Epithelial cell of proximal tubule (primary cell): ENCODE measurements at places on chromosomes 4 and X.

- DNase-seq: no peak
Observed at GRCh38 chr4:86256086-86256485, 103.8 kb downstream of the MAPK10 start.

DNA sequence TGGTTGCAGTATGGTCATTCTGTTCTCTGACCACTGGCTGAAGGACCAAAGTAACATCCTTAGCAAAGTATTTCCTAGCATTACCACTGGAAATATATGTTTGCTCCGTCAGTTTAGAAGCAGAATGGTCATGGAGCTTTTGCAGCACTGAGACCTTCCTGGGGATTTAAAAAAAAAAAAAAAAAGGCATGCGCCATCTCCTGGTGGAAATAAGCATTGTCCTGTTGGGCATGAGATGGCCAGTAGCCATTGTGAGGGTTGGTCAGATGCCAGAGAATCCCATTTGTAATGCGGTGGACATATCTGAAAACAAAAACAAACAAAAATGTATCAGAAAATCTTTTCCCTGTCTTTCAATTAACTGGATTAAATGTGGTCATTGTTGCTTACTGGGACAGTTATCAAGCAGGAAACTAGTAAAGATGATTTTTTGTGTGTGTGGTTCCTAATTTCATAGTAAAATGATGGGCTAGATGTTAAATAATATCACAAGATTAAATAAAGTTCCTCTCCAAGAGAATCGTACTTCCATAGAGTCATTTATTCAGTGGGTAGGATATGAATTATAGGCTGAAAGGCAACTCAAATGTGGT, 139.6 kb downstream of the SOWAHB start:
- no peak for DNase-seq

GRCh38 chr4:84503495-84504437, 4.7 kb upstream of the NKX6-1 start:
- peak; percentile 27 for DNase-seq

- DNase-seq: no peak
Observed at GRCh38 chr4:185726931-185727330, 85.1 kb downstream of the SORBS2 start.

DNA sequence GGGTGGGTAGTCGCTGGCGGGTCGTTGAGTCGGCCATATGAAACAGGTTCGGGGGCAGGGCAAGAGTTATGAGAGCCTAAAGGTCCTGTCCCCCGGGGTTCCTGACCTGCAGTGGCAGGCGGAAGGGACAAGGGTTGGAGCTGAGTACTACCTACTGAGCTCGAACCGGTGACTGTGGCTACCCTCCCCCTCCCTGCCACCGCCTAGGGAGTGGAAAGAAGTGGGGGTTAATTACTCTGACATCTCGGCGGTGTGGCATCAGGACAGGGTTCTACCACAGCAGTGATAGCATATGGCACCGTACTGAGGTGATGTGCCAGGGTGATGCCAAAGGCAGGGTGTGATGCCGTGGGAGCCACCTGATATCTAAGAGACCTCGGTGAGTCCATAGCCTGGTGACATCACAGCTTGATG, 307 bp downstream of the ATG4A start:
- DNase-seq: no peak

GRCh38 chr4:151233600-151233999, 43.4 kb upstream of the PRSS48 start:
- DNase-seq: no peak

DNA sequence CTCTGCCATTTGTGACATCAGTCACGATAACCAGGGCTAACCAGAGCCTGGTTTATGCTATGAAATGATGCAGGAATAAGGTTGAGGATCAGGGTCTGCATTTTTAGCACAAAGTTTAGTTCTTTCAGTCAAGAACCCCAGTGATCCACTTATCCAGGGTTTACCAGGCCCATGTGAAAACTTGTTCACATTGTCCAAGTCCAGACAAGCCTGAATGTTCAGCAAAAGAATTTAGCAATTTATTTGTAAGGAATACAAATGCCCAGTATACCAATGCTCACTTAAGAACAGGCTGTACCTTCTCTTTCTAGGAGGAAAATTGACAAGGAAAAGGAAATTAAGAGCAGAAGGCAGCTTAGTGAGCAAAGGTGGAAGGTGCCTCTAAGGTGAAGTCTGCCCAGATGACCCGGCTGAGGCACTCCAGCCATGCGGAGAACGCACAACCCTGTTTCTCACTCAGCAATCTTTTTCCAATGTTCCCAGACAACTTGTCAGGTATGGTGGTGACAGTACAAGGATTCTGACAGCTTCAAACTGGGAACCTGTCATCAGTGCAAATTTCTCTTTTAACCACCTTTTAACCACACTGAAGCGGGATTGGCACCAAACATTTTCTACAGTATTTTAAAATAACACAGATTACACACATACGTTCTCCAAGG, 54.0 kb downstream of the TBC1D9 start:
- DNase-seq: no peak

DNA sequence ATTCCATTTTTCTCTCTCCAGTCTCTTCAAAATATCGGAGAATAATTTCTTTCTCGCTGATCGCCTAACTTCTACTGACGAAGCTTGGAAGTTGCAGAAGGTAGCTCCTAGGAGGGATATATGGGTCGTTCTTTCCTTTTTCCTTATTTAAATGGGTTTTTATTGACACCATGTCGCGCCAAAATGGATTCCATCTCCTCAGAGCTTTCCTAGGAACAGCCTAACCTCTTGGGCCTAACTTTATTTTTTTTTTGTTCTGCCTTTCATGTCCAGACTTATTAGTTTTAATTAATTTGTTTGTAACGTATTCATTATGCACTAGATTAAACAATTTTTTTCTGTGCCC, 359.4 kb upstream of the ZCCHC13 start:
- DNase-seq: no peak

DNA sequence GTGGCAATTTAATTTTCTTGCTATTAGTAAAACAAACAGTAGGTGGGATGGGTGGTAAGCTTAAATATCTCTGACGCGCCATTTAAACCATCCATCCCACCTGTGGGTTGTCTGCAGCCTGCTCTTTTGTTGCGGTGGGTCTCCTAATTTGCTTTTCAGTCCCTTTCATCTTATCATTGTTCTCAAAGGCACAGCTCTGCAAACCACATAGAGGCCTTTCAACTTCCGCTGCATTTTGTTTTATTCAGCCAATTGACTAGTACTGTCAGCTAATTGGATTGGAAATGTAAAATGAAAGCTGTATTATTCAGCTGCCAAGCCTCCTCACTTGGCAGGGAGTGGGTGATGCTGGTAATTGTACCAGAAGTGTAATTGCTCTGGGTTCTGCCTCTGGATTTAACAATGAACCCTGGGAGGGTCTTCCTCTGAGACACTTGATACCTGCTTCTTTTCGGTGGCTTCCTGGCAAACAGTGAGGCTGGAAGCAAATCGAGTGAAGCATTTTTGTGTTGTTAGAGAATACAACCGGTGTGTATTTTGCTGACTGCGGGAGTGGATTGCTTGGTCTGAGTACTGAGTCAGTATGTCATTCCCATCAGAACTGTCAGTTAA, 165.6 kb downstream of the FRAS1 start:
- DNase-seq: no peak

- DNase-seq: no peak
Observed at GRCh38 chr4:165326831-165327210, 648 bp upstream of the MSMO1 start.

DNA sequence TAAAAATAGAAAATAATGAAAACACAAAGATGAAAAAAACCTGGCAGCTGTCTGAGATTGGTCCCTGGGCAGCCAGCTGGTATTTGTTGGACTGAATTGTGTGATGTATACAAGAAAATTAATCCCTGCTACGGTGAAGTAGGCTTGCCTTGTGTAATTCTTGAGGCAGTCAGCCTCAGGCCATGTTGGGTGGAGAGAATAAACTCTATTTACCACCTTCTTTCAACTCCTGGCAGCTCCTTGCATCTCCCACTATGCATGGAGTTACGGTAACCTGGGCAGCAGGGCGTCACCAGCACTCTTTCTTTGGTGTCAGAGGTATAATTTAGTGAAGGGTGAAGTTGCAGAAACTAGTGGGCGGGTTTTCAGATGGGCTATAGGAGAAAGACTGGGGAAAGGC, 3.5 kb downstream of the SPIN2A start:
- DNase-seq: no peak

DNA sequence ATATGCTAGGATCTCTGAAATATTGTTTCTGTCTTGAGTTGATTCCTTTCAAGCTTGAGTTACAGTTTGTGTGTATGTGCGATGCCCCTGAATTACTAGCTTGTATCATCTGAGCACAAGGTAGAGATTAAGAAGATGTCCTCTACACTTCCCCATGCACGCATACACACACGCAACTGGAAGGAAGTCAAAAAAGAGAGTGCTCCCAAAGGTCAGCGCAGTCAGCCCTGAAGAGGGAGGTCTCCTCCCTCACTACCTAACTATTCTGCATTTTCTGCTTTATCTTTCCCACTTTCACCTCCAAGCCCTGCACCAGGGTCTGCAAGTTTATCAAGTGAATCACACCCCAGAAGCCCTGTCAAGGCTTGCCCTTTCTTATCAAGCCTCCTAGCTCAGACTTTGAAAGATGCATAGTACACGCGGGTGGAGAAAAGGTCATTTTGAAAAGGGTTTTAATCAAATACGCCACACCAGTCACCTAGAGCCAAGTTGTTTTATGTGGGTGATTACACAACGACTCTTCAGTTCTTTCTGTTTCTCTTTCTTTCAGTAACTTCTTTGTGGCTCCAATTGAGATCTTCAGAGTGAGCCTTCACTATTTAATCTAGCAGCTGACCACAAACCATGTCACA, 127.7 kb downstream of the ASB9 start:
- DNase-seq: no peak

DNA sequence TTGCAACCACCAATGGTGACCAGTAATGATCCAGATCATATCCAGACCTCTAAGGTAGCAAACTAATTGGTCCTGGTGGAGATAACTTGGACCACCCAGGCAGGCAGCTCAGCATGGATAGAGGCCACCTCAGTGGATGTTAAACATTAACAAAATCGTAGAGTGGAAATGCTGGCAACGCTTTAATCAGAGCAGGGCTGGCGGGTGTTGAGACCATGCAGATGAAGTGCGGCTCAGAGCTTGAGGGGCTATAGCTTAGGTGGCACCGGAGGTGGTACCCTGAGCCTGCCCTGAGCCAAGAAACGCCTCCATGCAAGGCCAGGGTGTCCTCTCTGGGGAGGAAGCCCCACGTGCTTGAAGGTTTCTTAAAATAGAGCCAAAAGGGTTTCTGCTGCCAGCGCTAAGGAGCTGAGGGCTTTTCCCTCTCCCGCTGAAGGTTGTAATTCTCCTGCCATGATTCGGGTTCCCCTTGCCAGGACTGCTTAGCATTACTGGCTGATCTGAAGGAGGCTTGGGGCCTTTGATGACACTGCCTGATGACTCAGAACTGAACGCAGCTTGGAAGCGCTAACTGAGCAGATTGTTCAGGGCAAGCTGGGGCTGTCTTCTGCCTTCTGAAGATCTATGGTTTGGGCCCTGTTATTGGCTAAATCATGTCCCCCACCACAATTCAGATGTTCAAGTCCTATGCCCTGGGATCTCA, 177.8 kb upstream of the ATP6AP2 start:
- no peak for DNase-seq

DNA sequence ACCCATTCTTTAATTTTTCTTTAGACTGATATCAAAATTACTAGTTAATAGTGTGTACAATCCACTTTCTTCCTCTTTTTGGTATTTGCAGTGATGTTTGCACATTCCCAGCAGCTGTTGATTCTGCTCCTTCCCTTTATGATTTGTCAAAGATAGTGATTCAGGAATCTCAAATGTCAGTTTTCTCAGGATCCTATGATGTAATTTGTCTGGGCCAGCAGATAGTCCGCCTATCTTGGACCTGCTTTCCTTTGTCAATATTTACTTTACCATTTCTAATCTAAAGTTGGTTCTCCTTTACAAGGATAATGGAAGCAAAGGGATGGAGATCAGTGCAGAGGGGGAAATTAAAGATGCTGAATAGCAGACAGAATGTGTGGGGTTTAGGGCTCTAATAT, 122.1 kb downstream of the REELD1 start:
- DNase-seq: no peak

GRCh38 chr4:48546336-48546735, 56.3 kb downstream of the ZAR1 start:
- no peak for DNase-seq

GRCh38 chrX:75151827-75152592, 4.1 kb downstream of the ABCB7 start:
- peak; percentile 10 for DNase-seq

DNA sequence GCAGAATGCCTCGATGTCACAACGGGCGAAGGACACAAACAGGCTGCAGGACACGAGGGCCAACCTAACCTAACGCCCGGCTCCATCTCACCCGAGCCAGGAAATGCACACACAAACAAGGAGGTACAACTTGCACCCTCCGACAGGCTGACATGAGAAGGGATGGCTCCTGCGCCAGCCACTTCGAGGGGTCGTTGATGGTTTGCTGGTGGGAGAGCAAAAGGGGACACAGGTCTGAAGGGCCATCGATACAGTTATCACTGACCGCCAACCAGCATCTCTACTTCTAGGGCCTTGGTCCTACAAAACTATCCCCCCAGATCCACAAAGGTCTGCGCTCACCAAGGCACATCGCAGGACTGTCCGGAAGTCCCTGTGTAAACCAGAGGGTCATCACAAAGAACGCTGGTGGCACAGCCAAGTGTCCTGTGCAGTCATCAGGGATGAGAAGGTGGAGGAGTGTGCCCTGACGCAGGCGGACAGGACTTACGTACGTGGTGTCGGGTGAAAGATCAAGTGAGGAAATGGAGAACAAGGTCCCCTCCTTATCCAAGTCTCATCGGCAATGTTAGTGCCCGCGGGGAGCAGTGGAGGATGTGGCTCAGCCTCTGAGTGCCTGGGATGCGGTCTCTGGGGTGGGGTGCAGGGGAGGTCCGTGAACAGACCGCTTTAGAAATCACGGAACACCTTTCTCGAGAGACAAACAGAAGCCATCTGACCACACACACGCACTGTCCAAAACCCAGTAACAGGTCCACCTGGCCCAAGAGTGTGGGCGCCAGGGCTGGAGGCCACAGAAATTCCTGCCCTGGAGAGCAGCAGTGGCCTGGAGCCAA, 7.0 kb downstream of the MXD4 start:
- no peak for DNase-seq

DNA sequence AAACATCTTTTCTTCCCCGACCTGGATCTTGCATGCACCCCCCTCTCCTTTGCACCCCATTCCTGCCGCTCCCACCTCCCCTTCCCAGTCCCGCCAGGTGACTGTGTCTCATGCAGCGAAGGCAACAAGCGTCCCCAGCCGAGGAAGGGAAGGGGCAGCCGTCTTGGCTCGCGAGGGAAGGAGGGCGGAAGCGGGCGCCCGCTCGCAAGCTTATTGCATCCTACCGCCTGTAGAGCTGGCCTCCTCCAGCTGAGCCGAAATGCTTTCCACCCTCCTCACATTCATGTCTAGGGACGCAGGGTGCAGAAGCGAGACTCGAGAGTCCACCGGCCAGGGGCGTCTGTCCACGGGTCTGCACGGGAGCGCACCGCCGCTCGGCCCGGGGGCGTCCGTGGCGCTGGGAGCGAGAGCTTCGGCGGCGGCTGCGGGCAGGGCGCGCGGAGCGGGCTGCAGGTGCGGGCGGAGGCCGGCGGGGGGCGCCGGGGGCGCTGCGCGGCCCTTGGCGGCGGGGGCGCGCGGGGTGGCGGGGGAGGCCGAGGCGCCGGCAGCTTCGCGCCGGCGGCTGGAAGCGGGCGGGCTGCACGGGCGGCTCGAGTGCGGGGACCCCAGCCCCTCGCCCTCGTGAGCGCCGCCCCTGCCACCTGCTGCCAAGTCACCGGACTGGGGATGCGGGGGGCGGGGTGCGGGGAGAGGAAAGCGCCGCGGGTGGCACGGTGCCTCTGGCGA, at the start of gene KCNIP4:
TSS of gene KCNIP4 (minus strand) at position 426 of the 726 bp plus-strand sequence.
- DNase-seq: no peak

GRCh38 chrX:136865270-136866158, 15.0 kb downstream of the RBMX start:
- no peak for DNase-seq
